ENCODE measurements at places on chromosomes 16 and 17.

DNA sequence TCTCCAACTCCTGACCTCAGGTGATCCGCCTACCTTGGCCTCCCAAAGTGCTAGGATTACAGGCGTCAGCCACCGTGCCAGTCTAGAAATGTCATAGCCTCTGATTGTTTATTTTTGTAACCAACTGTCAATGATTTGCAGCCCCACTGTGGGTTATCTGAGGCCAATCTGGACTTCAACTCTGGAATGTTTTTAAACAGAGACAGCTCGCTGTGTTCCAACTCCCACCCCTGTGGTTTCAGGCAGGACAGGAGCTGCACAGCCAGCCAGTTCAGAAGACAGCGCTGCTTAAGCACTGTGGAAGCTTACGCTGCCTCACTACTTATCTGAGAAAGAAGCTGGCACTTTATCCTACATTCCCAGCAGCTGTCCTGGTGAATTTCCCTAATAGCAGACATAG is 19.5 kb downstream of the MRM3 start:
- DNase-seq: no peak

DNA sequence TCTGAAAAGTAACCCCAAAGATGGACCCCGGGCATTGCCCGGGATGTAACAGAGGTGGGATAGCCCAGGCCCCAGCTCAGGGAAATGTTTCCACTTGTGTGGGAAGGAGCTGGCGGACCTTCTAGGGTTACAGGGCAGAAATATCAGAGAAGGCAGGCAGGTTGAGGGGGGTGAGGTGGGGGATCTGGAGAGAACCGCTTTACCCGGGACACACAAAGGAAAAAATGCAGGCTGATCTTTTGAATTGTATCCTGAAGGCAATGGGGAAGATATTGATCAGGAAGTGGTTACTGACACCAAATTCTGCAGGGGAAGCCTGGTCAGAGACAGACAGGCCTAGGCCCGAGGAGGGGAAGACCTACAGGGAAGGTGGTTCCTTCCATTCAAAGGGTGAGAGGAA is 3.5 kb downstream of the SLC47A1 start:
- DNase-seq: no peak

DNA sequence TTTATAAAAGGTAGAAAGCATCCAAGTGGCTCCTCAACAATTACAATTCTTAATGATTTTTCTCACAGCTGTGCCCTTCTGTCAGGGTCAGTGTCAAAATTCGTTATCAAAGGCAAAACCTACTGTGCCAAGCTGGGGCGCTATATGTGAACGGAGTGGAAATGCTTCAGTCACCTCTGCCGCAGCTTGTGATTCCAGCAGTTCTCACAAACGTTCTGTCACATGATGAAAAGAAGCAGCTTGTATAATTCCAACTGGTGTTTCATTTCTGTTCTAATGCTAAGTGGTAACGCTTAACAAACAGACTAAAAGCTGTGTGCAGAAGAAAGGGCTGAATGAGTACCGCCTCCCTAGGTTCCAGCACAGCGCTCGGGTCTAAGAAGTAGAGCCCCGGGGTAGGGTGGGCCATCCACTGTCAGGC is 14.2 kb downstream of the PLD6 start:
- DNase-seq: no peak

- DNase-seq: no peak
These were observed 253.1 kb upstream of the DYNLRB2 start for GRCh38 chr16:80287674-80288073.

GRCh38 chr17:16419929-16420271 is 4.5 kb downstream of the TRPV2 start:
- DNase-seq: peak; percentile 56

- DNase-seq: no peak
These were observed 8.5 kb downstream of the KRT37 start for GRCh38 chr17:41415833-41416335.

- DNase-seq: peak; percentile 50
These were observed 858 bp upstream of the ASPSCR1 start for GRCh38 chr17:81976332-81977210.

DNA sequence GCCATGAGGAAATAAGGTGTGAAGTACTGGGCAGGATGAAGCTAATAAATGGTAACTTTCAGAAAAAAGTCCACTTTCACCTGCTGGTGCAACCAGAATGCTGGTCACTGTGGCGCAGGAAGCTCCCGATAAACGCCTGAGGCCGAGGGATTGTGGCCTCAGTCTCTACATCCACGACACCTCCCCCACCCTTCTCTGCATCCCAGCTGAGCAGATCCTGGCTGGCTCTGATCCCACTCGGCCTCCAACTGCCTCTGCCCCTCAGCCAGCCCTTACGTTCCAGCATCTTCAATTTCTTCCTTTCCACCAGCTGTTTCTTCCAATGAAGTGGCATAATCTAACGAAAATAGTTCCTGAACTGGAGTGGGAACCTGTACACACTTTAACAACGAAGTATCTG is 49.5 kb downstream of the COX4I1 start:
- DNase-seq: no peak

DNA sequence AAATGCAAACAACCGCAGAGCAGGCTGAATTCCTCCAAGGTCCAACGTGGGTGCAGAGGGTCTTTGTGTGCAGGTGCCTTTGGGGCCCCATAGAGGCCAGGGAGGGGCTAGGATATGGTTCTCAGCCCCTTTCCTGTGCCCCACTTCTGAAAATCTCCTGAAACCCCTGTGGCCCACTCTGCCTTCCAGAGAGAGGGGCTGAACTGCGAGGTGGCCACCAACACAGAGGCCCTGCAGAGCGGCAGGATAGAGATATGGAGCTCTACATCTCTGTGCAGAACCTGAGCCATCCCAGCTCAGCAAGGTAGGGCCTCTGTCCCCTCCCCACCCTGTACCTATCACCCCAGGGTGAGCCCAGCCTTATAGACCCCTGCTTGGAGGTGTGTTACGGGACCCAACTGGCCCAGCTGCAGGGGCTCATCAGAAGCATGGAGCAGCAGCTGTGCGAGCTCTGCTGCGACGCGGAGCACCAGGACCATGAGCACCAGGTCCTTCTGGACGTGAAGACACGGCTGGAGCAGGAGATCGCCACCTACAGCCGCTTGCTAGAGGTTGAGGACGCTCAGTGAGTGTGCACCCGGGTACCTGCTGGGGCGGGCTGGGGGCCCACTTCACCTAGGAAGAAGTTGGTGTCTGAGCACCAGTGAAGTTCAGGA is 5.5 kb downstream of the USP6 start:
- DNase-seq: no peak

DNA sequence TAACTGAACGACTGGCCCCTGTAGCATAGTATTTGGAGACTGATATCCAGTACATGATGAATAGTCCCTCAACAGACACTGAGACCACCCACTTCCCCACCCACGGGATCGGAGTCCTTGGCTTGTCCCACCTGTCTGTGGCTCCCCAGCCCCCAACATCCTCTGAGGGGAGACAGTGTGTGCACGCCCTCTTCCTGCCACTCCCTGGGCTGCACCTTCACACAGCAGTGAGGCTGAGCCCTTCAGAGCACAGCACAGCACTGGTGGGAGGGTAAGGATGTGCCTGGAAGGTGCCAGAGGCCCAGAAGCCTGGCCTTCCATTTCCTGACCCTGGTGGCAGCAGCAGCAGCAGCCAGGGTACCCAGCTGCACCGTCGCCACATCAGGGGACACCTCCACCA is 11.0 kb downstream of the DNASE1 start:
- no peak for DNase-seq

DNA sequence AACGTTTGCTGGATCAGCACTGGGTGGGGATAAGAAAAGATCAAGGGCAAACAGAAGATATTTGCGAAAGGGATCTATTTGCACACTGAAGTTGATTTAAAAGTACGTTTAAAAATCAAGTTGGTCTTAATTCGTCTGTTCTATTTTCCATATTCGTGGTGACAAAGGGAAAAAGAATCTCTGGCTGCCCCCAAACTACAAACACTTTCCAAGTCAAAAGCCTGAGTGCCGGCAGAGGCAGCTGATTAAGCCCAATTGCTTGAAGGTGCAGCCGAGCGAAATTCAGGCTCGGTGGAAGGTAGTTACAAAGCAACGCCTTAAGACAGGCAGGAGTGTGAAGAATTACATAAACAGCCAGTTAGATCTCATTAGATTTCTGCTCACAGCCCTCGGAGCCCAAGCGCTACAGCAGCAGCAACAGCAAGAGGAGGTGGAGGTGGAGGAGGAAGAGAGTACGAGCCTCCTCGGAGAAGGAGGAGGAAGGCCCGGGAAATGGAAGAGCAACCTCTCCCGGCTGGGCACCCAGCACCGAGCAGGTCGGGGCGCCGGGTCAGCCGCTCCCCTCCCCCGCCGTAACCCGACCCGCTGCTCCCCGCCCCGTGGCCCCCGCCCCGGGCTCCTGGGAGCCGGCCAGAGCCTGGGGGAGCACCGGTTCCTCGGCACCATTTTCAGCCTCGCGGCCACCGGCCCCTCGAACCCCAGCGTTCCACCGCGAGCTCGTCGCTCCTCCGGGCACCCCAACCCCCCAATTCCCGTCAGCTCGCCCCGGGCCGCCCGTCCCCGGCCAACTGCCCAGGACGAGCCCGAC is 890 bp downstream of the TOB1 start:
- peak; percentile 48 for DNase-seq

- no peak for DNase-seq
These were observed 4.0 kb downstream of the LIMD2 start for GRCh38 chr17:63695889-63696288.

DNA sequence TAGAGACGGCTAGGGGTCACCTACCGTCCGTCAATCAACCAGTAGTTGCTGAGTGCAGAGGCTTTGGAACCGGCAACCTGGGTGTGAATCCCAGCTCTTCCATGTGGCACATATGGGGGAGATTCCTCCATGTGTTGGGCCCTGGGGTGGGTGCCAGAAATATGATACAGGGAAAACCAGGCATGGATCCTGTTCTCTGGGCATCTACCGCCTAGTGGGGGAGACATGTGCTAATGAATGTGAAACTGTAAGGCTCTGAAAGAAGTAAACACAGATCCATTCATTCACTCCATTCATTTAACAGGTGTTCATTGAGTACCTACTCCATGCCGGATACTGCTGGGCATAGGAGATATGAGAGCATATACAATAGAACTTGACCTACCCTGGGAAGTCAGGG is 39.5 kb upstream of the SDK2 start:
- no peak for DNase-seq

DNA sequence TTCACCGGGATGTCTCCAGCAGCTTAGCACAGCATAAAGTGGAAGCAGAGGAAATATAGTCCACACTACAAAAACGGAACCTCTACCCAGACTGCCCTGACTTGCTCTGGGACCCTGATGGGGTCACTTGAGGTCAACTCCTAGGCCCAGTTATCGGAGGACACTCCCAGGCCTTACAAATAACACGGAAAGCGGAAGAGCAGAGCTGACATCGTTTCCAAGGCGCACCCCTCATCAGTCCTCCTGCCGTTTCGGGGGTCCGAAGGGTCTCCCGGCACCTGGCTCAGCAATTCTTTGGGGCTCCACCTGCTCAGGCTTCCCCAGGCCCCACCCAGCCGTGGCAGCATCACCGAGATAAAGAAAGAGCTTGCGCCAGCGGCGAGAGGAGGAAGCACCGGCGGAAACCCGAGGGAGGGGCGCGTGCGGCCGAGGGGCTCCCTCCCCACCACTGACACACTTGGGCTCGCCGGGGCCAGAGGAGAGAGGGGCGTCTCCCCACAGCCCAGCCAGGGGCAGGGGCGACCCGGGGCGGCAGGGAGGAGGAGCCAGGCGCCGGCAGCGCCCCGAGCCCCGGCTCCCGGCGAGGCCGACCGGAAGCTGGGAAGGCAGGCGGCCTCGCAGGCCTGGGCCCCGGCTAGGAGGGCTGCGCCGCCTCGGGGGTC is 727 bp downstream of the CORO7 start:
- DNase-seq: peak; percentile 62

GRCh38 chr17:1025733-1026598 is 29.0 kb downstream of the TIMM22 start:
- DNase-seq: no peak

GRCh38 chr17:15087946-15088345 is 177.2 kb downstream of the PMP22 start:
- no peak for DNase-seq

DNA sequence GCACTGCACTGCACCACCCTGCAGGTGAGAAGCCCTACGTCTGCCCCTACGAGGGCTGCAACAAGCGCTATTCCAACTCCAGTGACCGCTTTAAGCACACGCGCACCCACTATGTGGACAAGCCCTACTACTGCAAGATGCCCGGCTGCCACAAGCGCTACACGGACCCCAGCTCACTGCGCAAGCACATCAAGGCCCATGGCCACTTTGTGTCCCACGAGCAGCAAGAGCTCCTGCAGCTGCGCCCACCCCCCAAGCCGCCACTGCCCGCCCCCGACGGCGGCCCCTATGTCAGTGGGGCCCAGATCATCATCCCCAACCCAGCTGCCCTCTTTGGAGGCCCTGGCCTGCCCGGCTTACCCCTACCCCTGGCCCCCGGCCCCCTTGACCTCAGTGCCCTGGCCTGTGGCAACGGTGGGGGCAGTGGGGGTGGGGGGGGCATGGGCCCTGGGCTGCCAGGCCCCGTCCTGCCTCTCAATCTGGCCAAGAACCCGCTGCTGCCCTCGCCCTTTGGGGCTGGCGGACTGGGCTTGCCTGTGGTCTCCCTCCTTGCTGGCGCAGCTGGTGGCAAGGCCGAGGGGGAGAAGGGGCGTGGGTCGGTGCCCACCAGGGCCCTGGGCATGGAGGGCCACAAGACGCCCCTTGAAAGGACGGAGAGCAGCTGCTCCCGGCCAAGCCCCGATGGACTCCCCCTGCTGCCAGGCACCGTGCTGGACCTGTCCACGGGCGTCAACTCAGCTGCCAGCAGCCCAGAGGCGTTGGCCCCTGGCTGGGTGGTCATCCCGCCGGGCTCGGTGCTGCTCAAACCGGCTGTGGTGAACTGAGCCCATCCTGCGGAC is 14.2 kb downstream of the PAM16 start:
- DNase-seq: no peak

GRCh38 chr16:61797961-61798507 is 238.2 kb downstream of the CDH8 start:
- DNase-seq: no peak

- DNase-seq: no peak
These were observed 10.2 kb downstream of the AANAT start for GRCh38 chr17:76477576-76477975.

DNA sequence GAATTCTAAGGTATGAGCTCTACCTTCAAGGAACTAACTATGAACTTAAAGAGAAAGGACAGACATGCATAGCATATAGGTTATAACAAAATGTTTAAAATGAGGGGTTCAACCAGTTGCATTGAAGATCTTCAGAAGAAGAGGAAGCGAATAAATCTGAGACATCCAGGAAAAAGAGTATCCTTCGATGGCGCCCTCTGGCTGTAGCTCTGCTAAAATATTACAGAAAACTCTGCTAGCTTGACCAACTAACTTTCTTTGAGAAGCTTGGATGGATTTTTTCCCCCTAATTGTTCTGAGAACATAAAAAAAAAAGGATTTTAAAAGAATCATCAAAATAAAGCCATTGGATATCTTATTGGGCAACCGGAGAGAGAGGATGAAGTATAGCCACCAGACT is 659.9 kb upstream of the SOX9 start:
- no peak for DNase-seq

GRCh38 chr16:65339062-65339461 is 217.2 kb upstream of the CDH11 start:
- DNase-seq: no peak

All from stimulated activated CD4-positive, alpha-beta T cell treated with anti-CD3 and anti-CD28 coated beads, Interleukin-2, amount 100 ng/mL, for 24 hours (primary cell).